ENCODE measurements at places on chromosomes 2 and 18.

DNA sequence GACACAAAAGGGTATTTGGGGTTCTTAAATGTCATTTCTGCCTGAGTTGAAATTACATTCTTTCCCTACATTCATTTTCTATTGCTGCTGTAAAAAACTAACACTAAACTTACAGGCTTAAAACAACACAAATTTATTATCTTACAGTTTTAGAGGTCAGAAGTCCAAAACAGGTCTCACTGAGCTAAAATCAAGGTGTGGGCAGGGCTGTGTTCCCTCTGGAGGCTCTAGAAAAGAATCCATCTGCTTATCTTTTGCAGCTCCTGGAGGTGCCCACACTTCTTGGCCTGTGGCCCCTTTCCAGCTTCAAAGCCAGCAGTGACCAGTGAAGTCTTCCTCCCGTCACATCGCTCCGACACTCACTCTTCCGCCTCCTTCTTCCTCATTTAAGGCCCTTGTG lies 23.2 kb upstream of the SLC1A4 start:
- no peak for DNase-seq

GRCh38 chr2:120899771-120900170 lies 164.1 kb downstream of the GLI2 start:
- no peak for DNase-seq

GRCh38 chr2:204180649-204181048 lies 244.1 kb downstream of the ICOS start:
- no peak for DNase-seq

DNA sequence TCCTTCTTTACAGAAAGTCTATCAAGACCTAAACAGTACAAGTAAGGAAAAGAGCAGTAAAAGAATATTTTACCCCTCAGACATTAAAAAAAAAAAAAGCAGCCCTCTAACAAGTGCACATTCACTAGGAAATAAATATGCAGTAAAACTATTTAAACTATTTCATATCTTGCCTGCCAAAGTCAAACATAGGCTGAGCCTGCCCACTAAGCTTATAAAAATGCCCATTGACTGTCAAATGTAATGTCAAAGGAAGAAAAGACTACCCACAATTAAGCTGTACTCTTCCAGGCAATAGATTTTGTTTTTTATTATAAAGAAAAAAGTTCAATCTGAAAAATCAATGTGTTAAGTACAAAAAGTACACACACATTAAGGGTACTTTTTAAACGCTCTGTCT lies 11.8 kb downstream of the ALS2 start:
- DNase-seq: peak; percentile 50

GRCh38 chr2:108271691-108272253 lies 16.9 kb upstream of the SULT1C2 start:
- DNase-seq: peak; percentile 48

GRCh38 chr2:9139491-9140443 lies 66.8 kb upstream of the ASAP2 start:
- DNase-seq: peak; percentile 86

GRCh38 chr2:231176066-231176465 lies 22.4 kb upstream of the ARMC9 start:
- no peak for DNase-seq

GRCh38 chr2:224956706-224957105 lies 85.6 kb downstream of the DOCK10 start:
- DNase-seq: no peak

DNA sequence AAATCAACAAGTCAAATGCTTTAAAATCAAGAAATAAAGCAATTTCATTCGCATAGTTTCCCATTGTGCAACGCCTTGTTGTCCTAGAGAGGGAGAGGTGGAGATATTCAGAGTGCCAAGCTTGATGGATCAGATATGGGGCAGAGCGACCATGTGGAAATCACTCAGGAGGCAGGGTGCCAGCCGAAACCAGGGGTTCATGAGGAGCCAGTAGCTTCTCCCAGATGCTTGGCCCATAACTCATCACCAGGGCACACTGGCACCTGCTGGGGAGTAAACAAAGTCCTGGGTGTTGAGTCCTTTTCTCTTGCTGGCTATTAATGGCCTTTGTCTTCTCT lies 53.0 kb upstream of the ASAP2 start:
- peak; percentile 37 for DNase-seq

GRCh38 chr2:33421820-33422219 lies 54.6 kb upstream of the RASGRP3 start:
- no peak for DNase-seq

GRCh38 chr2:159961037-159961436 lies 101.4 kb downstream of the PLA2R1 start:
- no peak for DNase-seq

DNA sequence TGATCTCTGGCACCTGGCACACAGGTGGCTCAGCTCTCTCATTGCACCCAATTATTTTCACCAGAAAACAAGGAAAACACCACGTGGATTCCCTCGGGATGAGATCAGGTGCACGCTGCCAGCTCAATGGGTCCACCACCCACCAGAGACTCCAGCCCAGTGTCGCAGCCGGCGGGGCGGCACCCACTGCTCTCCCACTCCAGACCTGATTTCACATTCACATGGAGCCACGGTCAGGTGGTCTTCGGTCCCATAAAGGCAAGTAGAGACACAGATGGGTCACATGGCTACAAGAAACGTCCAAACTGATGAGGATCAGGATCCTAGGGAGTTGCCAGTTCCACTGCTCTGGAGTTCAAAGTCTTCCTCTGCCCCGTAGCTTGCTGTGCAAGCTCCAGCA lies 217.6 kb downstream of the ANKRD30B start:
- no peak for DNase-seq

DNA sequence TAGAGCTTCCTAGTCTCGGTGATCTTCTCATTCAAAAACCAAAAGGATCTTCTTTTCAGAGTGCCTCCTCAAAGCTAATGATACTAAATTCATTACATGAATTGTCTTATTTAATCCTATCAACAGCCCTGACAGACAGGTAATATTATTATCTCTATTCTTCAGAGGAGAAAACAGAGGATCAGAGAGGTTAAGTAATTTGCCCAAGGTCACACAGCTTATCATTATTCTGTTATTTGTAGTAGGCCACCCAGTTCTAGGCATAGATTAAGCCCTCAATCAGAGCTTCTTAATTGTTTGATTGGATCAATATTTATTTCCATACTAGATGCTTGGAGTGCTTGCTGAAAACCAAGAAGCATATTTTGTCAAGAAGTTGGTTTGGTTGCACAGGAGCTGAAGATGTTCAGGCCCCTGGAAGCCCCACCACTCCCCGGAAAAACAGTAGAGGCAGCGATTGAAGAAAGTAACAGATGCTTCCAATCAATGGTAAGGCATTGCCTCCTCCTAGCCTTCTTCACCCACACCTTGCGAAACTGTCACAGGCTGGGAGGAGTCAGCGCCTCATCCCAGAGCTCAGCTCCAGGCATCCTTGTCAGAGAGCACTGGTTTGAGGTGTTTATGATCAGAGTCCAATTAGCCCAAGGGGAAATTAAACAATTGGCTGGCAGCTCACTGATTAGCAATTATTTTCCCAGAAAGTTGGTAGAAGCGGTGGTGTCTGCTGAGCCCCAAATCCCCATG lies 487.2 kb downstream of the BCL11A start:
- no peak for DNase-seq

GRCh38 chr18:76233406-76233805 lies 261.6 kb downstream of the ZNF516 start:
- DNase-seq: no peak

- peak; percentile 23 for DNase-seq
These were observed 91.8 kb downstream of the ARHGAP28 start for GRCh38 chr18:6821356-6821755.

DNA sequence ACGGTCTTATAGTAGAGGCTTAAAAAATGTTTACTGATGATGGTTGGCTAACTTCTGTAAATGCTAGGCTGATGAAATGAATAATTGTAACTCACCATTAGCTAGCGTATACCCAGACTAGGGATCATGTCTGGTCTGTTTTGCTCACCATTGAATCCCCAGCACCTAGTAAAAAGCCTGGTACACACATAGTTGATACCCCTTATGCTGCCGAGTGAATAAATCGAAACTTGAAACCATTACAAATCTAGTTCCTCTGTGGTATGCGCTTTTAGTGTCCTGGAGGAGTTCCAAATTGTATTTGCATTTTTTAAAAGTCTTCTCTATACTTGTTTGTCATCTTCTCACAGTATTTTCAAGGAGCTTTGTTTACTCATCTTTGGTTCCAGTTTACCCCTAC lies 1.3 kb downstream of the TAF1B start:
- no peak for DNase-seq

DNA sequence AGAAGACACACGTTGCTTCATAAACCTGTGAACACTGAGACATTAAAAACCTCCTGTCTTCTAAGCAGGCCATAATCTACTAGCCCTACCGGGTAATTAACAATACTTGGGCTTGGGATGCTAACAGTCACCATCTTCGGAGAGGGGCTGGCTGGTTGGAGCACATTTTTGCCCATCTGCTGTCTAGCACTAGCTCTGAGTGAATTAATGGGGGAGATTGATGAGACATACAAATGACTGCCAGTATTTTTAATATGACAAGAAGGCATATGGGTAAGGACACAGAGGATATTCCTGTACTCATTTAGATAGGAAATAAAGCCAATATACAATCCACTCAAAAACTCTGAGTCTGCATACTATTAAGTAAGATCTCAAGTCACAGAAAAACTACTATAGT lies 651.6 kb upstream of the SOX11 start:
- DNase-seq: no peak

GRCh38 chr2:196718419-196719109 lies 79.0 kb downstream of the CCDC150 start:
- DNase-seq: no peak

GRCh38 chr2:119289093-119289492 lies 65.5 kb downstream of the STEAP3 start:
- no peak for DNase-seq

DNA sequence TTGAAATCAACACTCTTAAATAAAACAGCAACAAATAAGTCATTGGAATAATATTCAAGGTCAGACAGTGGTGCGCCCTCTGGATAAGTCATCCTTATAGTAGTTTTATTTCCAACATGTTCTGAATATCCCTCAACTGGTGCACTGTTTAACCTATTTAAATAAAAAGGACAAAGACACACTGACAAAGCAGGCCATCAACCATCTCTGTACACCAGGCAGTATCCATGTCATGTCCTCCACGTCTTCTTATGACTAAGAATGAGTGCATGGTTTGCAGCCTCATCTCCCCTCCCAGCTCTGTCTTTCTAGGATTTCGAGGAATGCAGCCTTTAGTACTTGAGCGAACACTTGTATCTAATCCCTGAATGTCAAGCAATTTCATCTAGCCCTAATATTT lies 42.4 kb downstream of the ST3GAL5 start:
- peak; percentile 64 for DNase-seq

GRCh38 chr2:26613241-26614215 lies 27.6 kb downstream of the CIB4 start:
- DNase-seq: no peak

DNA sequence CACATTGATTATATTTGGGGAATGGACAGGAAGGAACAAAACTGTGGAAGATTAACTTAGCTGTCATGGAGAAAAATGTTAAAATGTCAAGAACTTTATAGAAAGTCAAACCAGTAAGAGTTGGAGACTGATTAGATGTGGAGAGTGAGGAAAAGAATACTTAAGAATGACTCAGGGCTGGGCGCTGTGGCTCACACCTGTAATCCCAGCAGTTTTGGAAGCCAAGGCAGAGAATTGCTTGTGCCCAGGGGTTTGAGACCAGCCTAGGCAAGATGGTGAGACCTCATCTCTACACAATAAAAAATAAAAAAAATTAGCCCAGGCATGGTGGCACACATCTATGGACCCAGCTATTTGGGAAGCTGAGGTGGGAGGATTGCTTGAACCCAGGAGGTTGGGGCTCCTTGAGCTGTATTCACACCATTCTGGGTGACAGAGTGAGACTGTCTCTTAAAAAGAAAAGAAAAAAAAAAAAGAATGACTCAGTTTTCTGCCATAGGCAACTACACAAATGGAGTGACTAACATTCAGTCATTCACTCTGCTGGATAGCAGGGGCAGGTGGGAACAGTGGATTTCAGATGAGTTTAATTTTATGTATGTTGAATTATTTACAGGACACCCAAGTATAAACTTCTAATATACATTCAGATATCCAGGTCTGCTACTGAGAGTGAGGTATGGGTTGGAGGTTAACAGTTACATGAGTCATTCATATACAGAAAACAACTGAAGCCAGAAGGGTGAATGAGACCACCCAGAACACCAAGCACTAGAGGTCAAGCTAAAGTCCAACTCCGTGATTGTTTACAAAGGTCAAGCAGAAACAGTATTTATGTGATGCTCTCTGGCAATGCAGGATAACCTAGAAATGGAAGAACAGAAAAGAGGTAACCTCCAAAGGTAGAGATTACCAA lies 33.9 kb downstream of the ORC2 start:
- DNase-seq: no peak

DNA sequence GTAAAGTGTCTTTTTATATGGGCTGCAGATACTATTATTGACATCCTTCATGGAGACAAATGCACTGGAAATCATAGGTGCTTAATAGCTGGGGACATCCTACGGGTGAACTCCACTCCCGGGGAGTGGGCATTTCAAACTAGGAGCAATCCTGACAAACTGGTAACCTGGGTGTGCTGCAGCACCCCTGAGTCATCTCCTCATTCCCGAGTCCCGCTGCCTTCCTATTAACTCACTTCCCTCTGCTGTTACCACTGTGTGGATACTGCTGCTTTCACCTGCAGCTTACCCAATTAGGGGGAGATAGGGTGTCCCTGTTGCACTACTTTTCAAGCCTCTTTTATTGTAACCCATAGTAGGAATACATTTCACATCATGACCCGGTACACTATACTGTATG lies 134.2 kb downstream of the RAPGEF4 start:
- DNase-seq: no peak

DNA sequence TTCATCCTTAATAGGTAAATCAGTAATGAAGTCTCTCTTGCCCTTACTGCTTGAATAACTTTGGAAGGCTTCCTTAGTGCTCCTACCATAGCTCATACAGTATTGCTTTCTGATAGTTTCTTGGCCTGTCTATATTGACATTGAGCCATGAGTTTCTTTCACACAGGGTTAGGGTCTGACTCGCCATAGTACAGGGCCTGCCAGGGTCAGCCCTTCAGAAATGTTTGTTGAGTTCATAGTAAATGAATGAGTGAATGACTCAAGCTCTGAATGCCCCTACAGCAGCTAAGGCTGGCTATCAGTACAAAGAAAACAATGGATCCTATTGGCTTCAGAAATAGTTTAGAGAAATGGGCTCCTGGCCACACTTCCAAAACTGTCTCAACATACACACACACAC lies 65.0 kb upstream of the LRATD1 start:
- DNase-seq: no peak

DNA sequence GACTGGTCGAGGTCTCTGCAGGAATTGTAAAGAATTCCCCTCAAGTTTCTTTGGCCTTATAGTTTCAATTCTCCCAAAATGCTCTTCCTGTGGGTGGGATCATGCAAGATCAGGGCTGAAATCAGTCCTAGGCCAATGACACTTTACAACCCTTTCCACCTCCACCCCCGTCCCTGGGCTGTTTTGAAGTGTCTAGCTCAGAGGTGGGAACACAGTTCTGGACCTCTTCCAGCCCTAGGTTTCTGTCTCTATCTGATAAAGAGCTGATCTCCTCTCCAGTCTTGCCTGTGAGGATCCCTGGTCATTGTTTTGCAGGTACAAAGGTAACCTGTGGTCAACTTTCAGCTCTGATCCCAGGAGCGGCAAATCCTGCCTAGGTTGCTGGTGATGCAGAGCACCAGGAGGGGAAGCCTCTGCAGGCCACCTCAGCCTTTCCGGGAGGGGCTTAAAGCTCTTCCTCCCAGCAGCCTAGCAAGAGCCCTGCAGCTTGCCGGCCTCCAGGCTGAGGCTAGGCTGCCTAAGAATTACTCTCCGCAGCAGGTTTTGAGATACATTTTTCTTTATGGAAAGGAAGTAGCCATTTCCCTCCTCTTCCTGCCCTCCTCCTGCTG lies 69.8 kb upstream of the WIPF1 start:
- no peak for DNase-seq

All from AG20443 (cell line).